Adrenal gland (tissue), 19 donors: ENCODE measurements at places on chromosomes 5 and 9. TPM values are rescaled to one million over a fixed set of nuclear protein-coding genes. Genes with fewer than 3 reads are reported as not detected.

The SAXO1 gene
- 0.24 TPM for polyA plus RNA-seq

The TSPAN17 gene
- 52.0 TPM for polyA plus RNA-seq

The MAN2A1 gene
- 14.2 TPM for polyA plus RNA-seq

The PCDHGA12 gene
- 3.8 TPM for polyA plus RNA-seq

The CARTPT gene
- polyA plus RNA-seq = 48.5 TPM
